Tibial nerve (tissue), 4 donors: ENCODE measurements at places on chromosomes 7 and 10.

DNA sequence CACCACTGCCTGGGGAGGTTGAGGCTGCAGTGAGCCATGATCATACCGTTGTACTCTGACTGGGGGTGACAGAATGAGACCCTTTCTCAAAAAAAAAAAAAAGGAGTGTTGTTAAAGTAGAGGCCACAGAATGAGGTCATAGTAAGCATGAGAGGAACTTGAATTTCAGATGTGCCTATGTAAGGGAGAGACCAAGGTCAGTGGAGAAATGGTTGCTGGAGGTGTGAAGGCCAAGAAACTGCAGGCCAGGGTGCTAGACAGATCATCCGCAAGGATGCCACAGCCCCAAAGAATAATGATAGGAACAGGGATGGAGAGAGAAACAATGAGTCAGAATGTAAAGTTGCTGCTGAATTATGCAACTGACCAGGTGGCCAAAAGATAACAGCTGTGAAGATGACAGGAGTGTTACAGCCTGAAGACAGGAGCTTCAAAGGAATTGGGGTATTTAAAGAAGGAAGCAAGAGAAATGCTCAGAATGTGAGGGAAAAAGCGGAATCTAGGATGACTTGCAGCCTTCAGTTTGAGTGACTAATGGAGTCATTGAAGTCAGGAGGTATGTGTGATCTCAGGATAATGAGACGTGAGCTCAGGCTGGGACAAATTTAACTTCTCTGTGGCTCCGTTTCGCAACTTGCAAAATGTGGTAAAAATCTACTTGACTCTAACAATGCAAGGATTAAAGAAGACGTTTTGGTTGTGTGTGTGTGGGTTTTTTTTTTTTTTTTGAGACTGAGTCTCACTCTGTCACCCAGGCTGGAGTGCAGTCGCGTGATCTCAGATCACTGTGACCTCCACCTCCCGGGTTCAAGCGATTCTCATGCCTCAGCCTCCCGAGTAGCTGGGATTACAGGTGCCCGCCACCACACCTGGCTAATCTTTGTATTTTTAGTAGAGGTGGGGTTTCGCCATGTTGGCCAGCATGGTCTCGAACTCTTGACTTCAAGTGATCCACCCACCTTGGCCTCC is 22.2 kb downstream of the TYW1B start:
- H3K4me3 ChIP-seq: no peak overlapping the region
- H3K36me3 ChIP-seq: no peaks in the 10 kb centered on the region
- H3K27ac ChIP-seq: no peak overlapping the region
- no peak for DNase-seq

DNA sequence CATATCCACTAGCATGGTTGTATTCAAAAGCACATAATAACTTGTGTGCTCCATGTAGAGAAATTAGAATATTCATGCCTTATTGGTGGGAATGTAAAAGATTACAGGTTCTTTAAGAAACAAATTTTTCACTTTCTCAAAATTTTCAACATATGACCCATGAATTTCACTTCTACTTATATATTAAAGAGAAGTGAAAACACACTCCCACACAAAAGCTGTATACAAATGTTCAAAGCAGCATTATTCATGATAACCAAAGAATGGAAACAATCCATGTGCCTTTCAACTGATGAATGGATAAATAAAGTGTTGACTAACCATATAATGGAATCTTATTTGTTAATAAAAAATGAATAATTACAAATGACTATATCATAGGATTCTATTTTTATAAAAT is 694.5 kb upstream of the PCDH15 start:
- H3K36me3 ChIP-seq: no peaks in the 10 kb centered on the region
- H3K4me1 ChIP-seq: no peaks in the 10 kb centered on the region
- no peak overlapping the region for H3K4me3 ChIP-seq

- no peak overlapping the region for H3K27ac ChIP-seq
- no peak for DNase-seq
- no peaks in the 10 kb centered on the region for H3K27me3 ChIP-seq
- no peaks in the 10 kb centered on the region for H3K36me3 ChIP-seq
Observed at GRCh38 chr10:118580702-118581101, 14.7 kb downstream of the PRLHR start.

DNA sequence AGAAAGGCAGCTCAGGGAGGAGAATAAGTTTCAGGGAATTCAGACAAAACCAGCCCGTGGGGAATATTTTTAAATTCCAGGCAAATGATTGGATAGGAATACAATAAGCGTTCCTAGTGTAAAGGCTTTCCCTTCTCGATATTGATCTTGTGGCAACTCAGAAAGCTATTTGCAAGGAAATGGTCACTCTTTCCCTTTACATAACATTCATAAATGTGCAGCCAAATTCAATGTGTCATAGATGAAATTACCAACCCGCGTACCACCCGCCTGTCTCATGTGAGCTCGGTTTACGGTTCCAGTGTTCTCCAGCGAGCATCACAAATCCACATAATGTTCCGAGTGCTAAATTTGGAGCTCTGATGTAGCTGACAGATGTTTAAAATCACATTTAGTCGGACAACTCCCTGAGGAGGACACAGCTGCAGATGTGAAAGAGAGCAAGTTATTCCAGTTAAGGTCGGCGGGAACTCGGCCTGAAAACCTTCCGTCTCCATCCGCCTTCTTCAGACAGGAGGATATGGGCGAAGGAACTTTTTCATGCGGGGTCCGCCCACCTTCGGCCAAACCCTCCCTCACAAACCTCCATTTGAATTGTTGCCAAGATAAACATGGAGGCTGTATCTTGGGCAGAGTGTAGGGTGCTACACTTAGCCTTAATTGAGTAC is 327.0 kb downstream of the RNLS start:
- no peaks in the 10 kb centered on the region for H3K27me3 ChIP-seq
- DNase-seq: peak; percentile 59
- H3K27ac ChIP-seq: peak overlapping the region; percentile 87
- H3K4me1 ChIP-seq: peaks cover 25% of the 10 kb centered on the region
- H3K36me3 ChIP-seq: no peaks in the 10 kb centered on the region
- H3K4me3 ChIP-seq: no peak overlapping the region

GRCh38 chr10:35058686-35059085 is 31.5 kb downstream of the CUL2 start:
- H3K27me3 ChIP-seq: no peaks in the 10 kb centered on the region
- no peak for DNase-seq
- H3K36me3 ChIP-seq: peaks cover 67% of the 10 kb centered on the region
- H3K4me1 ChIP-seq: no peaks in the 10 kb centered on the region

GRCh38 chr7:149007611-149008010 is 20.7 kb downstream of the PDIA4 start:
- no peak overlapping the region for H3K4me3 ChIP-seq
- no peaks in the 10 kb centered on the region for H3K4me1 ChIP-seq
- no peaks in the 10 kb centered on the region for H3K27me3 ChIP-seq
- H3K27ac ChIP-seq: no peak overlapping the region
- DNase-seq: no peak

DNA sequence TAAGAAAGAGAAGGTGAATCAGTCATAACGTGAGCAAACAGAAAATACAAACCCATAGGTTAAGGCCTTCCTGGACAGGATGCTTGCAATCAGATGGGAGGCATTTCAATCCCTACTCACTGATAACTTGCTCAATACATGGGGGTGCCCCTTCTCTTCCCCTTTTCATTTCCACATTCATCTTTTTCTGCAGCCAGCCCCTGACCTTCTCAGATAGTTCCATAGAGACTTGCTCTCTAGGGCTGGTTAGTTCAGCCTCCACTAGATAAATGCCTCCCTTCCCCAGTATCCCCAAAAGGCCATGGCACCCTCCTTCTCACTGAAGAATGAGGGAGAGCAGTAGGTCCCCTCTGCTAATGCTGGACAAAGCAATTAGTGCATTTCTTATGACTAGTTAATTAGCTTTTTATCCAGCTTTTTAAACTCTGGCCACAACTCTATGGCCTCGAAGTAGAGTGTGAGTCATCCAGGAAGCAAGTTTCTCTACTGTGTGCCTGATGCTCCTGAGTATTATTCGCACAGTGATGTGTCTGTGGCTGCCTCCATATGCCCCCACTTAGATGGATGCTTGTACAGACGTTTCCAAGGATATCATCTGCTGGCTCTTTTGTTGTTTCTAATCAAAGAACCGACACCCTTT is 12.7 kb downstream of the CHN2 start:
- no peak for DNase-seq
- H3K27ac ChIP-seq: no peak overlapping the region
- no peaks in the 10 kb centered on the region for H3K36me3 ChIP-seq
- H3K27me3 ChIP-seq: no peaks in the 10 kb centered on the region

DNA sequence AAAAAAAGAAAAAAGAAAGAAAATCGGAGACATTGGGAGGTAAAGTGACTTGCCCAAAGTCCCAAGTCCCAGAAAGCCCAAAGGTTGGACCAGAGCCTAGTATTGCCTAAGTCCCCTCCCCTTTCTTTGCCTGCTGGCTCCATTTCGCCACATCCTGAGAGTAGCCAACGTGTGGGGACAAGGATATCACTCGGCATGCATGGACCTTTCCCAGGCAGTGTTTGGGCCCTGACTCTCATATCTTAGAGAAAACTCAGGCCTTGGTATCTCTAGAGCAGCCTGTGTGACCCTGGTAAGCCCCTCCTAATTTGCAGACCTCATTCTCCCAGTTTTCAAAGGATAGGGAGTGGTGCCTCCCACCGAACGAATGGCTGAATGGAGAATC is 294.2 kb upstream of the ZMIZ1 start:
- DNase-seq: no peak
- H3K4me3 ChIP-seq: no peak overlapping the region
- no peaks in the 10 kb centered on the region for H3K27me3 ChIP-seq
- H3K4me1 ChIP-seq: no peaks in the 10 kb centered on the region

GRCh38 chr10:1063232-1063865 is 7.2 kb downstream of the WDR37 start:
- no peaks in the 10 kb centered on the region for H3K4me1 ChIP-seq
- no peak overlapping the region for H3K27ac ChIP-seq
- H3K4me3 ChIP-seq: no peak overlapping the region
- H3K36me3 ChIP-seq: no peaks in the 10 kb centered on the region

DNA sequence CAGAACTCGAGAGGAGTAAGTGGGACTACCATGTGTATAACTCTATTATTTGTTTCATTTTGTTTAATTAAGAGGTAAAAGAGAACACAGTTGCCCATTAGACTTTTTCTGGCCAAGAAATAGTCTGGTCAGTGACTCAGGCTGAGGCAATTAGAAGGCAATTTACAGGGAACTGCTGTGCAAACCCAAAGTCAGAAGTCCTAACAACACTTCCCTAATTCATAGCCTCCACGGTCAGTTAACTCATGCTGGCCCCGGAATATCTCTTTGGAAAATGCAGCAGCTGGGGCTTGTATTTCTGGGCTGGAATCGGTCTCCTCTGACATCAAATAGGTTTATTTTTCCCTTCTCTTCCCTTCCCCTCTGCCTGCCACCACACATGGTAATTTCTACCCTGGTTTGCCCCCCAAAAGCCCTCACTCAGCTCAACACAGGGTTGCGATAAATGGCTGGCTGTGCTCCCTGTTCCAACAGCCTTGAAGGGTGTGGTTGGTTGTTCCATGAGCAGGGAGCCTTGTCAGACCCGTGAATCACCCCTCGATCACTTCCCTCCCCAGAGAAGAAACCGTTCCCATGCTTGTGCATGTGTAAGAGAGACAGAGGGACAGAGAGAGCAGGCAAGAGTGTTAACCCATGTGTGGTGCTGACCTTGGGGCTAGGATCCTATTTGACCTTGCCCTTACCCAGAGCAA is 5.3 kb downstream of the SH3PXD2A start:
- no peak overlapping the region for H3K4me3 ChIP-seq
- no peak for DNase-seq
- no peaks in the 10 kb centered on the region for H3K36me3 ChIP-seq

DNA sequence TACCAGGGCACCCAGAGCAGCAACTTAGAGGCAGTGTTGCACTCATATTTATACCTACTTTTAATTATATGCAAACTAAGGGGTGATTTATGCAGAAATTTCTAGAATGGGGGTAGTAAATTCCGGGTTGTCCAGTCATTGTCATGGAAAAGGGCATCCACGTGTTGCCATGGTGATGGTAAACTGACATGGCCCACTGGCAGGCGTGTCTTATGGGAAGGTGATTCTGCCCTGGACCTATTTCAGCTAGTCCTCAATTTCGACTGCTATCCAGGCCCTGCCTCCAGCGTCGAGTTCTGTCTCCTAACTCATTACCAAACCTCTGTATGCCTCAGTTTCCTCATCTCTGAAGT is 12.8 kb downstream of the SNX8 start:
- DNase-seq: no peak
- H3K4me3 ChIP-seq: no peak overlapping the region
- no peaks in the 10 kb centered on the region for H3K36me3 ChIP-seq
- no peaks in the 10 kb centered on the region for H3K27me3 ChIP-seq
- no peaks in the 10 kb centered on the region for H3K4me1 ChIP-seq

- H3K27me3 ChIP-seq: no peaks in the 10 kb centered on the region
- peak; percentile 78 for DNase-seq
- H3K36me3 ChIP-seq: peaks cover 33% of the 10 kb centered on the region
- peaks cover 36% of the 10 kb centered on the region for H3K4me1 ChIP-seq
- H3K27ac ChIP-seq: no peak overlapping the region
Observed at GRCh38 chr7:77684030-77684429, 12.2 kb upstream of the RSBN1L start.

DNA sequence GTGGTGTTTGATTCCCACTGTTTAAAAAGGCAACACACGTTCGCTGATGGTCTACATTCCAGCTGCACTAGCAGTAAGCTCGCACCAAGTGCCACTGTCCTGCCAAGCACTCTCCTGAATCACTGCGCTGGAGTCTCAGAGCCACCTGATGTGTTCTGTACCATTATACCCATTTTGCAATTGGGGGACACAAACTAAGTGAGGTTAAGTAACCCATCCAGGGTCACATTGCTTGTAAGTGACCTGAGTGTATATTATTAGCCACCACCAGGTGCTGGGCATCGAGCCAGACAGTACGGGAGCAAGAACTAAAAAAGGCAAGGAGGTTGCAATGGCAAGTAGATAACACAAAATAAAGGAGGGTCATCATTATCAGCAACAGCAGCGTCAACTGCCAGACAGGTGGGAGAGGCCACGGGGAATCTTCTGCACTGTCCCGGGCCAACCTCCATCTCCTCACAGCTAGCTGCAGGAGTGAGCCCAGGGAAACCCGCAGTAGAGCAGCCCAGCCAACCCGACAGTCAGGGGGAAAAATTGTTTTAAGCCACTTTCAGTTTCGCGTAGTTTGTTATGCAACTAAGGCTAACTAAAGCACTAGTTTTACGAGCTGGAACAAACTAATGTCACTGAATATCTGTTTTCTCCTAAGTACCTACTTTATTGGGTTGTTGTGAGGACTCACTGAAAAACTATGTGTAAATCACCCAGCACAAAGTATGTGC is 712 bp upstream of the CPVL start:
- no peaks in the 10 kb centered on the region for H3K36me3 ChIP-seq
- no peak for DNase-seq
- H3K27ac ChIP-seq: peak overlapping the region; percentile 63
- H3K4me1 ChIP-seq: peaks cover 8% of the 10 kb centered on the region
- H3K27me3 ChIP-seq: no peaks in the 10 kb centered on the region
